ENCODE measurements at places on chromosomes 3 and 15.

DNA sequence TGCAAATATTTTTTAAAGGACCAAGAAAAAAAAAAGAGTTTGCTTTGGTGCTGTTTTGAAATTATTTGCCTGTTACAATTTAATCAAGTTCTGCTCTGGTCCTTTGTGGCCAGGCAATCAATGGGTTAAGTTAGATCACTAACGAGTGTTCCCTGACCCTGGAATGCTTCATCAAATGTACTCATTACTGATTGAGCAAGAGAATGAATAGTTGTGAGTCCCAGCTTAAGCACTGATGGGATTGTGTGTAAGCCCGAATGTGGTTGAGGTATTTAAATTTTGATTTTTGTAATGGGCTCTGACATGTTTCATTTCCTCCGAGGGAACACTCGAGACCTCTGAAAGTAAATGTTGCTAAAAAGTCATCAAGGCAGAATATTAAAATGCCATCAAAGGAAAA, 699.1 kb downstream of the MCTP2 start:
- no peak for DNase-seq

DNA sequence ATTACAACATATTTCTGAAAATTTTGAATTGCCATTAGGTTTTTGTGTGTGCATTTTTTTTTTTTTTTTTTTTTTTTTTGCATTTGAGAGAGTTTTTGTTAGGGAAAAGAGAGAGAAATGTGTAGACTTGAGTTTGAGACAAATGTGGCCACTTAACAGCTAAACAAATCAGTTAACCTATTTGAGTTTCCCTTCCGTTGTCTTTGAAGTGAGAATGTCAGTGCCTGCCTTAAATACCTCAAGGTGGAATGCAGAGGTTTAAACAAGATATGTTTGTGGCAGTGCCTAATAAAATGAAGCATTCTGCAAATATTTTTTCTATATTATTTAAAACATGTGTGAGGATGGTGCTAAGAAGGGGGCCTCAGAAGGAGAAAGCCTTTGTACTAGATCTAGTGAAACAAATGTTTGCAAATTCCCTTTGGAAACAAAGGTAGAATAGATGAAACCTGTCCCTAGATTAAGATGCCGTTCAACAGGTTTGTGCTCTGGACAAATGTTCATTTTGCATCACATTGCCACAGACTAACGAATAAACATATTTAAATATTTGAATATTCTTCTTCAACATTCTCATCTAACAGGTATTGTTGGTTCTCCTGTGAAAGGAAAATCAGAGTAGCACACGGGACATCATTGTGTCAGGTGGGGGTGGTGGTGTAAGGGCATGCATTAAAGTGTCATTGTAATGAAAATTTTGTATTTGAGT, 80.7 kb downstream of the SATB1 start:
- DNase-seq, result no peak

- no peak for DNase-seq
Measured at GRCh38 chr3:127114337-127115070, 78.4 kb upstream of the PRR23E start.

DNA sequence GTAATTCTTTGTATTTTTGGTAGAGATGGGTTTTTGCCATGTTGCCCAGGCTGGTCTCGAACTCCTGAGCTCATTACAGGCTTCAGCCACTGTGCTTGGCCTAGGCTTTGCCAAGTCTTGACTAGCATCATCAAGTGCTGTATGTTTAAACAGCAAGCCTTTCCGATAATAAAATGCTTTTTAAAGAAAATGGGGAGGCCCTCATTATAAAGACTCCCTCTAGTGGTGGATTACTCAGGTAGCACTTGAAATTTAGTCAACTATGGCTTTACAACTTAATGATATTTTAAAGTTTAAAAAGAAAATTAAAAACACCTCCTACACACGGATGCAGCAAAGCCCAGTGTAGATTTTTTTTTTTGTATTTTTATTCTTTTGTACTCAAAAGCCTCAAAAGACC, 213.6 kb downstream of the GAP43 start:
- no peak for DNase-seq

- no peak for DNase-seq
Measured at GRCh38 chr3:191455257-191455952, 5.6 kb upstream of the PYDC2 start.

DNA sequence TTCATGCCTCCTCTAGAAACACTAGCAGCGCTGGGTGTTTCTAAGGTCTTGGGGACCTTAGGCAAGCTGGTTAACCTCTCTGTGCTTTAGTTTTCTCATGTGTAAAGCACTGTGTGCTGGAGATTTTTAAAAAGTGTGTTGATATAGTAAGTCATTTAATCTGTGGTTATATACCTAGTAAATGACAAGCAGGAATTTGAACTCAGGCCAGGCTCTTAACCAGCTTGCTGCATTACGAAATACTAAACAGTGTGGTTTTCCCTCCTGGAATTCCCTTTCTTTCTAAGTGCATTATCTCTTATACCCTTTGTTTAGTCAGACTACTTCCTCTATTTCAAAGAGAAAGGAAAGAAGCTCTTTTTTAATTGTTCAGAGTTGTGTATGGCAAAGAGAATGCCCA, 26.5 kb downstream of the NEO1 start:
- no peak for DNase-seq

DNA sequence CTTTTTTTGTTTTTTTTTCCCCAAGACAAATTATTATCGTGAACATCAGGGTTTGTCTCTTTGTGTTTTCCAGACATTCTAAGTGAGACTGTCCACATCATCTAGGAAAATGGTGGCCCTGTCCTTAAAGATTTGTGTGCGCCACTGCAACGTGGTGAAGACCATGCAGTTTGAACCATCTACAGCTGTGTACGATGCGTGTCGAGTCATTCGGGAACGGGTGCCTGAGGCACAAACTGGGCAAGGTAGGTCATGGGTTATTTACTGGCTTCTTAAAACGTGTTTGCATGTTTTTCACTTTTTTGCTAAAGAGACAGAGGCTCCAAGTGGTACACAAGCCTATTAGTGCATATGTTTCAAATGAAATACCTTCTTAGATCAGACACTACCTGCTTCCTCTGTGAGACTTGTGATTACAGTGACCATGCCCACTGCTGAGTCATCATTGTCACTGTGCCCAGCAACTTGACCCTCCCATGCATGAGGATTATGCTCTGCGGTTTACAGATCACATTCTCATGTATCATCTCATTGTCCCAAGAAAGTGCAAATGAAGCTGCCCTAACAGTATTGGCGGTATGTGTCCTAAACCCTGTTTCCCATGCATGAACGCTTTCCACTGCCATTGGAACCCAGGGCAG, 395.2 kb upstream of the TPM1 start:
- no peak for DNase-seq

DNA sequence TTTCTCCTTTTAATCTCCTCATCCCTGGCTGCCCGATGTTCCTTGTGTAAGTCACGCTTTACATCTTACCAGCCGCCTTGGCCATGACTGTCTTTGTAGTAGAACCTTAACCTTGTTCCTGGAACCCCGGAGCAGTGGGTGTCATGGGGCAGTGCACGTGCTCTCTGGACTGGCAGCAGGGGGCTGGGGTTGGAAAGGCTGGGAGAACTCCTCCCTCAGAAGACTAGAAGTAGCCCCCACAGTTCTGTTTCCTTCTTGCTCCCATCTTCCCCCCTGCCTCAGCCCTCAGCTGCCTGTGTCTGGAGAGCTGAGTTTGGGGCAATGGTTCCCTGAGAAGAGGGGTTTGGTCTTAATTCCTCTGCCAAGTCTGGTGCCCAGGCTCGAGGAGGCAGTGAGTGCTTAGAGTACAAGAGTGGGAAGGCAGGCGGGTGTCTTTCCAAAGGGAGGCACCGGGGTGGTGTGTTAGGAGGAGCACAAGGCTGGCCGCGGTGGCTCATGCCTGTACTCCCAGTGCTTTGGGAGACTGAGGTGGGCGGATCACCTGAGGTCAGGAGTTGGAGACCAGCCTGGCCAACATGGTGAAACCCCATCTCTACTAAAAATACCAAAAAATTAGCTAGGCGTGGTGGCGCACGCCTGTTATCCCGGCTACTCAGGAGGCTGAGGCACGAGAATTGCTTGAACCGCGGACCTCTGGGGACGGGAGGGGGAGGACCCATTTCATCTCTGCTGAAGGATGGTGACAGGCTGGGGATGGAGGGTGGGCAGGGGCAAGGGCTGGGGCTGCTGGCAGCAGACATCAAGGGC, 100.4 kb downstream of the VGLL4 start:
- DNase-seq, result no peak

DNA sequence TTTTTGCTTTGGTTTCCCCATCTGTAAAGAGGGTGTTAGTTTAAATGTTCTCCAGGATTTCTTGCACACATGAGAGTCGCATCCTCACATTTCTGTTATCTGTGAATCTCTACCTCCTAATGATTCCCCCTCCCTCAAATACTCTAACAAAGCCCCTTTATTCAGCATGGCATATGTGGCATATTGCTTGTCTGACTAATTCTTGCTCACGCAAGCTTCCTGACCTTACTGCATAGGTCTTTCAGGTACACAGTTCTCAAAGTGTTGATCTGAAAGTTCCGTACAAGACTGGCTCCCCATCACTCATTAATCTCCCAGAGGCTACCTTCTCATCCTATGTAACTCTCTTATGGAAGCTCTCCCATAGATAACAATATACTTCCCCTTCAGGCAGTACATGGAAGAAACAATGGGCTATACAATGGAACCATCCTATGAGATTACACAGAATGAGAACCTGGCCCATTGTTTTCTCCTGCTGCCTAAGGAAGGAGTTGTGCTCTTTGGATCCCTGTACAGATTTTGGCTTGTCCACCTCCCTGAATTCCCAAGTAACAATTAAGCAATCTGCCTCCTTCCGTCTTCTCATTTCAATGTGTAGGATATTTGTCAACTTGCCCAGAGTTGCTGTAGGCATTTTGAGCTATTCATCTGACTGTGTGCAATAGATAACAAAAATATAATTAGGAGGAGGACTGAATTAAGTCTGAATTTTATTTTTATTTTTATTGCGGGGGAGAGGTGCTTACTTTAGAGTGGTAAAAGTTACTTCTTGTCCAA, 51.0 kb downstream of the PPARG start:
- no peak for DNase-seq

DNA sequence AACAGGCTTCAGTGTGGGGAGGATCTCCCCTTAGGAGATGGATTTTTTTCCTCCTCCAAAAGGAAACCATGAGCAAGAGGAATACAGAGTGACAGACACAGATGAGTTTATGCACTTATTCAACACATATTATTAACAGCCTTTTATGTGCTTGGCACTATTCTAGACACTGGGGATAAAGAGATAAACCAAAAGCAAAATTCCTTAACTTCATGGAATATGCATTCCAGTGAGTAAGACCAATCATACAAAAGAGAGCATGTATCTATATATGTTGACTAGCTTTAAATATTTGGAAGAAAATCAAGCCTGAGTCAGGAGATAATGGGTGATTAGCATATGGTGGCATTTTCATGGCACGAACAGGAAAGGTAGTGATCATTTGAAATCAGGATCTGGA, 284.4 kb upstream of the RASGRP1 start:
- no peak for DNase-seq

DNA sequence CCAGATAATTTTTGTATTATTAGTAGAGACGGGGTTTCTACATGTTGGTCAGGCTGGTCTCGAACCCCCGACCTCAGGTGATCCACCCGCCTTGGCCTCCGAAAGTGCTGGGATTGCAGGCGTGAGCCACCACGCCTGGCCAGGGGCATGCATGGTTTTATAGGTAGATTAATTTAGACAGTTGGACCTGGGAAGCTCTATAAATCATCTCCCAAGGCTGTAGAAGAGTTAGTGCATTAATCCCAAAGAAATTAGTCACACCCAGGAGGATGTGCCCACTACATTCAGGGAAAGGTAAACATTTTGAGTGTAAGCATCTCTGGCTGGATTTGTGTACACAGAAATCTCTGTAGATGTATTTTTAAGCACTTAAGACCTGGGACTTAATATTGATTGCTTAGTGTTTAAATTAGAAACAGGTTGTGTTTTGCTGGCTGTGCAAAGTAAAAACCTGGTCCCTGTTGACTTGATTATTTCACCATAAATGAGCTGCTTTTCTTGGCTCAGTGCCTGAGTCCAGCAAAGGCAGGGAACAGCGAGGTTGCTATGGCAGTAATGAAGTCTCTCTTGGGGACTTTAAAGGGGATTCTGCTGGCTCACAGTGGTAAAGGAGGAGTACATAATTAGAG, 19.2 kb downstream of the EXOSC7 start:
- DNase-seq, result no peak

- DNase-seq, result no peak
Measured at GRCh38 chr15:51168700-51169099, 74.0 kb upstream of the TNFAIP8L3 start.

Measured in GM18507 (cell line).